ENCODE measurements at places on chromosomes 16 and 17.

DNA sequence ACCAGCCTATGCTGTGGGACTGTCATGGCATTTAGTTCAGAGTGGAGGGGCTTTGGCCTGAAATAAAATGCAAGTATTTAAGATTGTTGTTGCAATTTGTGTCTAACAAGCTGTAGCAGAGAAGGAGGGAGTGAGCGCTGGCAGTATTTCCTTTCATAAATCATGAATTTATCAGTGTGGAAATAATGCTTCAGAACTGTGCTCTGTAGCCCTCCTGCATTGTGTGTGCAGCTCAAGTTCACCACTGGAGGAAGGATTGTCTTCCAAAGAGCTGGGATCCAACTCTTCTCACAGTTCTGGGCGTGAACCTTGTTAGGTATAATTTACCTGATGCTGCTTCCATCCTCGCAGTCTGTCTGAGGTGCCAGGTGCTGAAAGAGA is 15.1 kb downstream of the SNX11 start:
- DNase-seq, result no peak

DNA sequence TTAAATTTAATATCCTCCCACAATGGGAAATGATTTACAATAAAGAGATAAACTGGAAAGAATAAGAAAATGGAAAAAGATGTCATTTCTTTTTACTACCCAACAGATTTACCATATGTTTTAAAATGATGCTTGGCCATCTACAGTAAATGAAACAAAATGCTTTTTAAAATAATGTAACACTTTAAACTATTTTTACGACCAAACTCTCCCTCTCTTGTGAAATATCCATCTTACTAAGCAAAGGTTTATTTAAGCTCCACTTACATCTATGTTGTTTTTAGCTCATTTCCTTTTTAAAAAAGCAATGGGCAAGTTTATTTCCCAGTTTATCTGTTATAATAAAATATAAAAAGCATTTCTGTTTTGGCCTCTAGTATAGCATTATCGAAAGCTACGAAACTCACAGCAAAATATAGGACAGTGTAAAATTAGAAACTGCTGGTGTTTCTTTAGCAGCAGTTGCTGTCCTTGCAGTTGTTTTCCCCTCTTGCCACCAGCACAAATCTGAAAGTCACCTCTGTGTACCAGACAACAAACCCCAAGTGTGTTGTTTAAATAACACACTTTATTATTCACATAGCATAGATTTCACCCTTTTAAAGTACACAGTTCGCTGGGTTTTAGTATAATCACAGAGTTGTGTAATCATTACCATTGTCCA is 195.1 kb downstream of the CDRT15L2 start:
- no peak for DNase-seq

DNA sequence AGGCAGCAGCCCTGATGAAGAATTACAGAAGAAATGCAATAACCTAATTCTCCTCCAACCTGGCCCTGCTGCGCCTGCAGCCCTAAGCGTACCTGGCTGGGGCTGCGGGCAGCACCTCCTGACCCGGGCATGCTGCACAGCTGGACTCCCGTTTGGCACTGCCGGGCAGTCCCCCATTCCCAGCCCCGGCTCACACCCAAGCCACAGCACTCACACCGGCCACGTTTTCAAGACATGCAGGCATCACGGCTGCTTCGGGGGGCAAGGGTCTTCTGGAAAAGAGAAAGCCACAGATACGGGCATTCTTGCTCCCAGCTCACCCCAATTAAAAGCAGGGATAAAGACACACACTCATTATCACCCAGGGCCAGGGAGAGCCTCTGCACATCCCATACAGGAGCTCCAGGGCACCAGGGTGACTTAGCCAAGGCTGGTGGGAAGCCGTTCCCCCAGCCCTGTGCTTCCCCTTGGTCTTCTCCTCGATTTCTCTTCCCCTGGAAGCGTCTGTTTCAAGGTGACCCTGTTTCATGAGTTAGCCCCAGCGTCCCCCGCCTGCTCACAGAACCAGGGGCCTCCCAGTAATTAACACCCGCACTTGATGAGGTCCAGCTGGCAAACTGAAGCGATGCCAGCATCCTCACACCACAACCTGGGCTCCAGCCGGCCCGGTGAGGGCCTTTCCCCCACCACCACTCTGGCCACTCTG is 216.7 kb downstream of the C16orf78 start:
- DNase-seq, result no peak

- DNase-seq, result no peak
These were observed 253.4 kb downstream of the SHISA9 start for GRCh38 chr16:13154799-13155198.

GRCh38 chr17:40315206-40315605 is 6.2 kb downstream of the RARA start:
- DNase-seq, result no peak

DNA sequence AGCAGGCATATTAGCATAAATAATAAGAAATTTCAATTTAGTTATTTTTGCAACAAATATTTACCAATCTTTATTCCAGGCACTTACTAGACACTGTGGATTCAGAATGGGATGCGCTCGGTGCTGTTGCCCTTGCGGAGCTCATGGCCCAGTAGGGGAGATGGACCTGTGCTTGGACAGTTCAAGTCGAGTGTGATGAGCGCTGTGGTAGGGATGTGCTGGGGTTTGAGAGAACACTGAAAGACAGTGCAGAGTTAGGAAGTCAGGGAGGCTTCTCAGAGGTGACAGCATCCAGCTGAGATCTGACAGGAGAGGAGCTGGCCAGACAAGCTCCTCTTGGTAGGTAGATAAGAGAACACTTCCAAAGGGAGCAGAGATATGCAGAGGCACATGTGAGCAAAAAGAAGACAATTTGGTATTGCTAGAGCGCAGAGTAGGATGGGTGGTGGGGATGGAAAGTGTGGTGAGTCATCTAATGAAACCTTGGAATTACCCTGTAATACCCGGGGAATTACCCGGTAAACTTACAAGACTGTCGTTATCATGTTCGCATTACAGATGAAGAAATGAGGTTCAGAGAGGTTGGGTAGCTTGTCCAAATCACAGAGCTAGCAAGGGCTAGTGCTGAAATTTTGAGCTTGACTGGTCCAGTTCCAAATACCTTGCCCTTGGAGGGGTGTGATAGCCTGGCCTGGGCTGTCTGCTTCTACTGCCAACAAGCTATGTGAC is 298.1 kb upstream of the N4BP1 start:
- peak; percentile 36 for DNase-seq

GRCh38 chr16:68236137-68236825 is 354 bp upstream of the ESRP2 start:
- peak; percentile 64 for DNase-seq

GRCh38 chr17:75487351-75488070 is 27.8 kb downstream of the CASKIN2 start:
- peak; percentile 79 for DNase-seq

DNA sequence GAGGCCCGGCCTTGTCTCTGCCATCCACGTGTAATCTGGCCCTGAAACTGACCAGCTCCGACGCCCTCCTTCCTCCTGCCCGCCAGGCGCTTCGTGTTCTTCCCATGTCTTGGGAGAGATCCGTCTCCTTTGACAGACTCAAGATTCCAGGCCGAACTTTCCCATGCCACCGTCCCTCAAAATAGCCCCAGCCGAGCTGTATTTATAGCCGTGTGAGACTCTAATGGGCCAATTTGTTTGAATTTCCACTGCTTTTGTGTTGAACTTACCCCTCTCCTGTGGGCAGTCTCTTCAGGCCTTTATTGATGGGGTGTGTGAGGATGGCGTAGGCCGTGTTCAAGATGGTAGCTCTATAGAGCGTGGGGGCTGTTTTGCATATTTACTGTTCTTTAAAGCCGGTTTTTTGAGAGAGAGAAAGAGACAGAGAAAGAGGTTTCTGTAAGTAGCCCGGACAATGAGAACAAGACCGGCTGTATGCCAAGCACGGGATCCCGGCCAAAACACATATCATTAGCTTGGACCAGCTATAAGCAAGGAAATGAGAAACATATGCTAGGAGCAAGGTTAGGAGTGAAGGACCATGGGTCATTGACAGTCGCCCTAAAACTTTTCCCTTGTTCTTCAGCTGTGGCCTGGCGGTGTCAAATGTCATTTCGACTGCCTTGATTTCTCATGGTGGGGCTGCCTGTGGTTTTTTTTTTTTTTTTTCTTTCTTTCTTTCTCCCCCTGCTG is 124.5 kb upstream of the ZFHX3 start:
- no peak for DNase-seq

DNA sequence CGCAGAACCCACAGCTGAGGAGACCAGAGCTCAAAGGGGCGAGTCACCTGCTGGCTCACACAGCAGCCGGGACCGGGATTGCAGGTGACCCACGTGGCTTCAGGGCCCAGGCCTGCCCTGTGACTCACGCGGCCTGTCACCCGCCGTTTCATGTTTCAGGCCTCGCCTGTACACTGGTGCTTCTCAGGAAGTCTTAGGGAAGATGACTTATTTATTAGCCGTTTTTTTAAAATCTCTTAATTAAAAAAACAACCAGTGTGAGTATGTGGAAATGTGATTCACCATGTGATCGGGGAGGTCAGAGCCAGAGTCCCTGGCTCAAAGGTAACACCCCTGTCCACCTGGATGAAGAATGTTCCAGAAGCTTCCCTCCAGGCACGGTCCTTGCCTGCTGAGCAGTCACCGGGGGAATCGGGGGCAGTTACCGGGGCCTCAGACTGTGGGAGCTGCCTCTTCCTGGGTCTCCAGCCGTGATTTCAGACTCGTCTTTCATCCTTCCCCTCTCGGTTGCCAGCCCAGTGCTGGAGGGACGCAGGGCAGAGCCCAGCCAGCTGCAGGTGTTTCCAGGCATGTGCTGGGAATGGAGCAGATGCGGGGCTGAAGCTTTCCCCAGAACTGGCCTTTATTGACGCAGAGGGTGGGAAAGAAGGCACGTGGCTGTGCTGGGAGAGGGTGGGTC is 49.3 kb downstream of the CMIP start:
- no peak for DNase-seq

- DNase-seq, result peak; percentile 76
These were observed 8.8 kb downstream of the RPL19 start for GRCh38 chr17:39208893-39209292.

DNA sequence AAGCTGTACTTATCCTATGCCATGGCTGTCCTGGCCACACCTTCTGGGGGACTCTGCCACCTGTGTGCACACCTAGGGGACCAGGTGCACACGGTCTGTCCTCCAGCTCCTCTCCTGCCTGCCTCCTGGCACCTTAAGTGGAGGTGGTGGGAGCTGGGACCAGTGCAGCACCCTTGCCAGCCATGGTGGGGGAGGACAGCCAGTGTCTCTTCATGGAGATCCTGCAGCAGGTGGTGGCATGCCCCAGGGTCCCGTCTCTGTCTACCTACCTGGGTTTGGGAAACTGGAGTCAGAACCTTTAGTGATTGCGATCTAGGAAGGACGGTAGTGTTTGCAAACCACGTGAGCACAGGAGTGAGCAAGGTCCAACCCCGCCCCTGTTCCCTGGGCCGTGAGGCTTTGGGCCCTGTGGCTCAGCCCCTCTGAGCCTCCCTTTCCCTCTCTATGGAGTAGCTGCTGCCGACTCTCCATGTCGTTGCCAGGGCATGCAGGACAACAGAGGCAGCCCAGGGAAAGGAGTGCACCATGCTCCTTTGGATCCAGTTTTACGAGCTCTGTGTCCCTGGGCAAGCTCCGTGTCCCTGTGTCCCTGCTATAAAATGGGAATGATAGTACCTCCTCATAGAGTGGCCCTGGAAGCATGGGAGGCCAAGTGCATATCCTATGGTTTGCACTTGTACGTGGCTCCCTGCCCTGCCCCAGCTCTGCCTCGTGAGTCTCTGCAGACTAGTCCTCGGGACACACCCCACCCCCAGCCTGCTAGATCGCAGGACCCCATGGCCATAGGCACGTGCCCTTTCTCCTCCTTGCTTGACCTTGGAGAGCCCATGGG is 7.1 kb downstream of the ADGRG1 start:
- DNase-seq, result no peak

GRCh38 chr16:1579214-1579613 is 32.7 kb downstream of the IFT140 start:
- DNase-seq, result no peak
